Motor neuron (in vitro differentiated cells): ENCODE measurements at places on chromosomes 2 and 18.

DNA sequence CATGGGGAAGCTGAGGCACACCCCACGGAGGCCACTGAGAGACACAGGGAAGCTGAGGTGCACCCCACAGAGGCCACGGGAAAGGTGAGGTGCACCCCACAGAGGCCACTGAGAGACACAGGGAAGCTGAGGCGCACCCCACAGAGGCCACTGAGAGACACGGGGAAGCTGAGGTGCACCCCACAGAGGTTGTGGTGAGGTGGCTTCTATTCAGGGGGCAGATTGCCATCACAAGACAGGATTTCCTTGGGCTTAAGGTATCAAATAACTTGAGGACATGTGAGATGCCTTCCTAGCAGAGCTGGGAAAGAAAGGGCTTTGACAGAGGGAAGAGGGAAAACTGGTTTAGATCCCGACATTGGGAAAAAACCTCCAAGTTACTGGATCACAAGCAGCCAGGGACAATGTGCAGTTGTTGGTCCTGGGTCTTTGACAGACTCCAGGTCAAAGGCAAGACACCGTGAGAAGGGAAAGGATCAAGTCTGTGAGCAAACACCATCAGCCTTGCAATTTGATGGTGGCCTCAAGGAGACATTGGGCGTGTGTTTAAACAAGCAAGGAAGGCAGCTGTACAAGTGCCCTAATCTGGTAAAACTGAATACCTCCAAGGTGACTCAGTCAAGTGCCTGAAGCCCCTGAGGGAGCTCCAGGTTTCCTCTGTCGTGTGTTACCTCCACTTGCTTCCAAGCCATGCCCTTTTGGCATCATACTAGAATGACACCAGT lies 133.2 kb upstream of the EPAS1 start:
- peak; percentile 26 for ATAC-seq

- ATAC-seq: peak; percentile 77
These were observed 488.7 kb downstream of the SUCLG1 start for GRCh38 chr2:83970217-83970929.

DNA sequence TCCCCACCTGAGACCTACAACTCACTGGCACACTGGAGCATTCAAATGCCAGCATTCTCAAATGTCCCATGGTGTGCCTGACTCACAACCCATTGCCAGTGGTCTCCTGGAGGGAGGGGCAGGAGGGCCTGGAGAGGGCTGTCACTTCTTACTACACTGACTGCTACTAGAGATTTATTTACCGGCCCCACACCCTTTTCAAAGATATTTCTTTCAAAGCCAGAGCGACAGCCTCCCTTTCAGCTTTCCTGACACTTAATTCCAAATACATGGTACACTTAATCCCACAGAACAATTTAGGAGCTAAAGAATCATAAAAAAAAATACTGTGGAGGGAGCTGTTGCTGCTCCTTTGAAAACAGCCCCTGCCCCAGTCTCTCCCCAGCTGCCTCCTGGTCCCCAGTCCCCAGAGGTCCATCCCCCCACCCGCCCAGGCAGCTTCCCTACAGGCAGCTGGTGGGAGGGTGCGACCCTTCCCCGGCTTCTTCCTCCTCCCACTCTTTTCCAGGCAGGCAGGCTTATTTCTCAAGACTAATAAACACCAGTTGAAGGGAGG lies 129.1 kb upstream of the SMAD2 start:
- peak; percentile 91 for ATAC-seq

- ATAC-seq: no peak
These were observed 170.2 kb downstream of the TPGS2 start for GRCh38 chr18:36658611-36659010.

DNA sequence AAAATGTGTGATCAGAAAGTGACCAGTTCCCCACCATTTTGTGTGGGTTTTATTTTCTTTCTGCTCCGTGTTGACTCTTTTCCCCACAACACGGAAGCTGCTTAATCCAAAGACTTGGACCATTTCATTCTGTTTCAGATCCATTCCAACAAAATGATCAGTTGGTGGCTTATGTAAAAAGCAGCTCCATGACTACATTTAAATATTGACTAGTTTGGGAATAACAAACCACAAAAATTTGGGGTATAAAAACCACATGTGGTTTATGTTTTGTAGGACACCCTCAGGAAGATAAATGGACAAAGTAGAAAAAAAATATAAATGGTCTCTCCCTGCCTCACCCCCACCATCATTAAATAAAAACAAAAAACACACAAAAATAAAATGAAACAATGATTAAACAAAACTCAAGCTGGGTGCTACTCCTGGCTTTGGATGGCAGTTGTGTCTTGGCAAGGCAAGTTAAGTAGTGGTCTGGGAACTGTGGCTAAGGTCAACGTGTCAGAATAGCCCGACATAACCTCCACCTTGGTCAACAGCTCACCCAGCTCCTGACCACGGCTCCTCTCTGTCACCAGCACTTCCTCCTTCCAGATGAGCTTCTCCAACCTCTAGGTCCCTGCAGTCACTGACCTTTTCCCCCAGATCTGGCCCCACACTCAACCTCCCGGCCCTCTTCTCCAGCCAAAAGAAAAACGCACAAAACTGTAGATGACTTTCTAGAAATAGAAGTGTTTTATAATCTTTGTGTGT lies 12.8 kb upstream of the WIPF1 start:
- ATAC-seq: no peak

DNA sequence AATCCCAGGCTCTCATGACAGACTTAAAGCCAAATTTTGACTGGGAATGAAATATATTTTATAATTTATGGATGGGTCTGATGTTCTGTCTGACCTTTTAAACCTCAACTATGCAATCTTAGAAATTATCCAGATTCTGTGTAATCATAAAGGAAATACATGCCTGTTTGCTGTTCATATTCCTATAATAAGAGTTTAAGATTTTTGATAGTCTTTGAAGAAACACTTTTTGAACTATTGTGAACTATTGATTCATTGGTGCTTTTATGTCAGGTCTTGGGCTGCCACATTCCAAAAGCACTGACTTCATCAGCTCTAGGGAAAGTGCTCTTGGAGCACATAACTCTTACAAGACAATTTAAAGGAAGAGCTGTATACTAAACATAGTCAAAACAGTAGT lies 64.2 kb downstream of the CCDC150 start:
- no peak for ATAC-seq

DNA sequence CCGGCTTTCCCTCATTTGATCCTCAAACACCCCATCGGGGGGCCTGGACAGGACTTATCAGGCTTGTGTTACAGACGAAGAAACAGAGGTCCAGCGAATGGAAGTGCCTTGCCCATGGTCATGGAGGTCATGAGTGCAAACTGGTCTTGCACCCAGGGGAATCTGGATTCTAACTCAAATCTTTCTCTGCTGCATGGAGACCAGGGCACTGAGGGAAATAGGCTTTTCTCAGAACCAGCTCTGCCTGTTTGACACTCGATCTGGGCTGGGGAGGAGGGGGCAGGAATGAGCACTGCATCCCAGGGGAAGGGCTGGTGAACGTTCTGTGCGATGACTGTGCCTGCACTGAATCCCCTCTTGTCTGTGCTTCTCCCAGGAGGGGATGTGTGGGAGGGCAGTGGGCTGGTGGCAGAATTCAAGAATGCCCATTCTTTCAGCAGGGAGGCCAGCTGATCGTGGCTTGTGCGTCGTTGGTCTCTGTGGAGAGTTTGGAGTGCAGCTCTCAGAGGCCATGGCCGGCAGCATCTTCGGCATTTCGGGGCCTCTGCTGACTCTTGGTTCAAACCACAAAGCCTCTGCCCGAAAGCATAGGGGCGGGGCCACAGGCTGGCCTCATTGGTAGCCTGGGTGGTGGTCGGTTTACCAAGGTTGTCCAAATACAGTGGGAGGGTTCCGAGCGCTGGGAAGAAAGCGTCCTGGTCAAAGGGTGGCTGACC lies 171.6 kb downstream of the DDX1 start:
- ATAC-seq: no peak

GRCh38 chr2:141482697-141483096 lies 648.1 kb downstream of the LRP1B start:
- no peak for ATAC-seq

GRCh38 chr2:151478011-151478410 lies 68.3 kb downstream of the RIF1 start:
- ATAC-seq: no peak

- no peak for ATAC-seq
These were observed 11.8 kb downstream of the UCN start for GRCh38 chr2:27296481-27296880.

DNA sequence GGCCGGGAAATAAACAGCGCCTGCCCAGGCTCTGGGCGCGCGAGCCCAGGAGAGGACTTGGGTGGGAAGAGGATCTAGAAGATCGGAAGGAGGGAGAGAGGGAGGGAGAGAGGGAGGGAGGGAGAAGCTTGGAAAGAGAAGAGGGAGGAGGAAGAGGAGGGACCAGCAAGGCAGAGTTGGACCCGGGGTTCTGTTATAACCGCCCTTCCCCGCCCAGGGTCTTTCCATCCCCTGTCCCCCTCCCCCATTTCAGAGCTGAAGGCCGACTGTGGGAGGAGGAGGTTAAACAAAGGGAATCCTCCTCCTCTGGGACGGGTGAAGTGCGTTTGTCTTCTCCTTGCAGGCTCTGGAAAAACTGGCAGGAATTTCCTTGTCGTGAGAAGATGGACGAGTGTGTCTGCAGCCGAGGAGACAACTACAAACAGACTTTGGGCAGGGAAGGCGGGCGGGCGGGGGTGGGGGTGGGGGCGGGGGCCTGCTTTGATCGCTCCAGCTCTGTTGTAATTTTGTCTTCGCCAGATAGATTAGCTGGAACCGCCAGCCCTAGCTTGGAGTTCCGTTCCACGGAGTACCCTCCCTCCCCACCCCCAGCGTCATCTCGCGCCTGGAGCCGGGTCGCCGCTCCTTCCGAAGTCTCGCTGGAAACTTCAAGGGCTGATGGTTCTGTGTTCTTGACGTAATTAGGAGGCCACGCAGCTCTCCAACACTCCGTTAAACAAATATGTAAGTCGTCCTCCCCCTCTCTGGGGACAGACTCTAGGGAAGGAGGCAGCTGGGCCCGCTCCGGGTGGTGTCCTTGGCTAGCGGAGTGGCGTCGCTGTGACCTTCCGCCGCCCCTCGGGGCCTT lies 6.4 kb upstream of the SP9 start:
- peak; percentile 36 for ATAC-seq

DNA sequence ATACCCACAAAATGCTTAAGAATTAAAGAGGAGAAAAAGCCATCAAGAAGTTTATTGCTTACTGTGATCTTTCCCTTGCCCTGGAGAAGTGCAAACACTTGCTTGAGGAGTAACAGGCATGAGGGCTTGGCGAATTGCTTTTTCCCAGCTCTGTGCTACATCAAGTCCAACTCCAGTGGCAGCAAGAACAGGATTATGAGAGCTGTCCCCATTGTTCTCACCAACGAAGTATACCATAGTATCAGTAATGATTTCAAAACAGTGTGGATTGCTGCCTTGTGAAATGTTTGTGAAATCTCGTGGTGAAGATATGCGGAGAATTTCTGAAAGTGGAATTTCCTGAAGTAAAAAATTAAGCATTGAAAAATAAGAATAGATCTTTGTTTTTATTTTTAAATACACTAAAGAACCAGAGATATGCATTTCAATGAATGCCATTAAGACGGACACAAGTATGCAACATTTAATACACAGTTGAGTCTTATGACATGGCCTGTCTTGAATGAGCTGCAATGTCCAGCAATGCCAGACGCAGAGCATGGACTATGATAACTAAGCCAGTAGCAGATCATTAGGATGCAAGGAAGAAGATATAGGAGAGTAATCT lies 43.0 kb downstream of the NDUFAF7 start:
- no peak for ATAC-seq

DNA sequence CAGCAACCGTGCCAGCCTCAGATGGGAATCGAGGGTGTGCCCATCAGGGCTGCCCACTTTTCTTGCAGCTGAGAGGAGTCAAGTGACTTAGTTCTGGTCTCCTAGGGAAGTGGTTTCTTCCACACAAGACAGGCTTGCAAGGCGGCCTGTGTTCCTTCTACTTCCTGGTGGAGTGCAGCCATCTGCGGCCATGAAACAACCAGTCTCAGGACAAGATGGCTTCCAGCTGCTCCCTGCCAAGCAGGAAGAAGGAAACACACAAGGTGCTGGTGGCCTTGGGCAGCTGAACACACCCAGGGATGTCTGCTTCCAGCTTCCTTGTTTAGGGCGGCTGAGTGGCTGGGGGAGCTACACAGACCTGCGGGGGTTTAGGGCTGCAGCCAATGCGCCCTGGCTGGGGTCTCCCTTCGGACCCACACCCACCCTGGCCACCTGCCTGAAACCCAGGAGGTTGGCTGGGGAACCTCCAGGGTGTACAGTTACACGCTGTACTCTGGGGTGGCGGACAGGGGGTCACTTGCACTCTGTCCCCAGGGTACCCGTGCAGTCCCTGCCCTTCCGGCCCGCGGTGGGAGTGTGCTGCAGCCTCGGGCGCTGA lies 34.7 kb downstream of the PTPN18 start:
- no peak for ATAC-seq

- no peak for ATAC-seq
These were observed 331.1 kb upstream of the SLC14A2 start for GRCh38 chr18:45284174-45284573.

DNA sequence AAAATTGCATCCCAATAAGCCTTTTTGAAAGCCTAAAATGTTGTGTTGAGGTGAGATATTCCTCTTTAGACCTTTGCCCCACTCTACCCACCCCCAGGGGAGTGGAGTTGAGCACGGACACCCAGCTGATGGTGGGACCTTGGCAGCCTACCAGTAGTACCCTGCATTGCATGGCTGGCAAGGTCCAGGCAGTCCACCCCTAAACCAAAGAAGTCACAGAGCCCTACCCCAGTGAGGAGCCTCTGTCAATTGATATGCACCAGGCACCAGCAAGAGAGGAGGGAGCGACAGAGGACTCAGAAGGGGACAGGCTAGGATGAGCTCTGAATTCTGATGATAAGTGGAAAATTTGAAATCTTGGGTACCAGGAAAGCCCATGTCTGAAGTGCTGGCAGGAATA lies 38.6 kb downstream of the MARCO start:
- ATAC-seq: no peak

GRCh38 chr2:111227716-111228141 lies 107.0 kb downstream of the BCL2L11 start:
- peak; percentile 99 for ATAC-seq

DNA sequence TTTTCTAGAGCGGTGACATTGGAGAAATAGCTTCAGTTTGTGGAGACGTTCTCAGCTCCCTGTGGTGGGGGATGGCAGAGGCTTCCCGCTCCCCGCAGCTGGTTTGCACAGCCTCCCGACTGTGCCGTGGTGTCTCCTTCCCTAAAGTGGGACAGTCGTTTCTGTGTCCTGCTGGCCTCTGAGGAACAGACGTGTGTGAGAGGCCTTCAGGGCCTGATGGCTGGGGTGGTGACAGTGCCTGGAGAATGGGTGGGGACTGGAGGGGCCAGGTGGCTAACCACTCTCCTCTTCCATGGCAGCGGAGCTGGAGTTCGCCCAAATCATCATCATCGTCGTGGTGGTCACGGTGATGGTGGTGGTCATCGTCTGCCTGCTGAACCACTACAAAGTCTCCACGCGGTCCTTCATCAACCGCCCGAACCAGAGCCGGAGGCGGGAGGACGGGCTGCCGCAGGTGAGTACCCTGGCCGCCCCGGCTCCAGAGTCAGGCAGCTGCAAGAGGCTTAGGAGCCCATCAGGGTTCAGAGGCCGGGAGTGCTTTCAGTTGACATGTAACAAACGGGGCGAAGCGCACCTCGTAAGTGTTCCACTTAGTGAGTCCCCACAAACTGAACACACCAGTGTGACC lies 105.4 kb downstream of the FAM210A start:
- no peak for ATAC-seq

- peak; percentile 82 for ATAC-seq
These were observed 90.1 kb downstream of the NFATC1 start for GRCh38 chr18:79485788-79486355.

GRCh38 chr2:85748985-85749875 lies 4.6 kb upstream of the ATOH8 start:
- ATAC-seq: no peak
